ENCODE measurements at places on chromosomes 7 and 10.

GRCh38 chr10:85575441-85575840 is 791.2 kb downstream of the GRID1 start:
- DNase-seq: no peak

GRCh38 chr10:82402906-82403401 is 528.0 kb downstream of the NRG3 start:
- DNase-seq: no peak

DNA sequence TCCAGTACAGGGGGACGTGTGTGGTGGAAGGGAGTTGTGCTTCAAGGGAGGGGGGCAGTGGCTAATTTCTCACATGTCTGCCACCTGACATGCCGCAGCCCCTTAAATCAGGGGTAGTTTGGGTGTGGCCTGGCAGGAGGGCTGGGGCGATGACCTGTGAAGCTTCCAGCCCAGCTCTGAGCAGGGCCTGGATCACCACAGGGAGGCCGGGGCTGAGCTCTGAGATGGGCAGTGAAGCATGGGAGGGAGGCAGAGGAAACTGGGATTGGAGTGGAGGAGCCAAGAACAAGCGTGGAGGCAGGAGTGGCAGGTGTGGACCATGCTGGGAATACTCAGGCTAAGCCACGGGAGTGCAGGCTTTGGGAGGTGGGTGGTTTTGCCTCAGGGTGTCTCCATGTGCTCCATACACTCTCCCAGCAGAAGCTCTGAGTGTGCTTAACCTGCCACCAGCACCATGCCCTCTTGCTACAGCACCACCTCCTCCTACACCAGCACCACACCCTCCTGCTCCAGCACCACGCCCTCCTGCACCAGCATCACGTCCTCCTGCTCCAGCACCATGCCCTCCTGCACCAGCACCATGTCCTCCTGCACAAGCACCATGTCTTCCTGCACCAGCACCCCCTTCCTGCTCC is 99.3 kb upstream of the SHH start:
- DNase-seq: no peak

GRCh38 chr7:115707258-115708012 is 323.1 kb downstream of the TFEC start:
- DNase-seq: peak; percentile 46

DNA sequence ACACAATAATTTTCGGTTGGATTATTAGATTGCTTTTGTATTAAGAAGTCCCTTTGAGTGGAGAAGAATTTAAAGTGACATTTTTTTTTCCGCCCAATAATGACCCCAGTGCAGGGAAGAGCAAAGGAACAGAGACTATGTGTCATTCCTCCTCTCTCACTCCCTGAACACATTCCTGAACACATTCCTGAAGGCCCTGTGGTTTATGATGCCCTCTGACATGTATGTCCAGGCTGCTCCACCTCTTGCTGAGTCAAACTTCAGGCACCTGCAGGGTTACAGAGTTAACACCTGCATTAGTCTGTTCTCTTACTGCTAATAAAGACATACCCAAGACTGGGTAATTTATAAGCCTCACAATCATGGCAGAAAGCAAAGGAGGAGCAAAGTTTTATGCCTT is 704.0 kb upstream of the LRRN3 start:
- DNase-seq: peak; percentile 83

DNA sequence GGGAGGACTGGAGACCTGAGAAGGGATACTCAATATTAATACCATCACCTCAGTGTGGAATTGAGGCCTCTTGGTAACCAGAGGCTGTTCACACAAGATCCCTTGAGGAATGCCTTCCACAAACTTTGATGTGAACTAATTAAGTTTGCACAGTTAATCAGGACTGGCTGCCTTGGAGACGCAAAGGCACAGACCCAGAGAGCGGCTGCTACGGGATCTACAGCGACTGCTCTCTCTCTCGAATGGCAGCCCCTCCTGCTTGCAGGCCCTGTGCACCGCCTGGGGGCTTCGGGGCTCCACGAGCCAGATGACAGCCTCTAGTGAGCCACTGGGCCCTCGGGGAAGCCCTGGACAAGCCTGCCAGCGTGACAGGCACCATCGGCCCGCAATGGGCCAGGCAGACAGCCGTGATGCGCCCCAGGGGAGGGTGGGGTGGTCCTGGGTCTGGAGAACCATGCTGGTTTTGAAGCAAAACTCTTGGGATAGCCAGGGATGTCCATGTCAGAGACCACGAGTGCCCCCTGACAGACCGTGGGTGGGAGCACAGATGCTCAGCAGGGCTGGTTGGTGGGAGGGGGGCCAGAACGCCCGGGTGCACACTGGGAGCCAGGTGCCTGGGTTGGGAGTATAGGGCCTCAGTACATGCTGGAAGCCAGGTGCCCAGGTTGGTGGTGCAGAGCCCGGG is 195.6 kb downstream of the ELFN1 start:
- no peak for DNase-seq

DNA sequence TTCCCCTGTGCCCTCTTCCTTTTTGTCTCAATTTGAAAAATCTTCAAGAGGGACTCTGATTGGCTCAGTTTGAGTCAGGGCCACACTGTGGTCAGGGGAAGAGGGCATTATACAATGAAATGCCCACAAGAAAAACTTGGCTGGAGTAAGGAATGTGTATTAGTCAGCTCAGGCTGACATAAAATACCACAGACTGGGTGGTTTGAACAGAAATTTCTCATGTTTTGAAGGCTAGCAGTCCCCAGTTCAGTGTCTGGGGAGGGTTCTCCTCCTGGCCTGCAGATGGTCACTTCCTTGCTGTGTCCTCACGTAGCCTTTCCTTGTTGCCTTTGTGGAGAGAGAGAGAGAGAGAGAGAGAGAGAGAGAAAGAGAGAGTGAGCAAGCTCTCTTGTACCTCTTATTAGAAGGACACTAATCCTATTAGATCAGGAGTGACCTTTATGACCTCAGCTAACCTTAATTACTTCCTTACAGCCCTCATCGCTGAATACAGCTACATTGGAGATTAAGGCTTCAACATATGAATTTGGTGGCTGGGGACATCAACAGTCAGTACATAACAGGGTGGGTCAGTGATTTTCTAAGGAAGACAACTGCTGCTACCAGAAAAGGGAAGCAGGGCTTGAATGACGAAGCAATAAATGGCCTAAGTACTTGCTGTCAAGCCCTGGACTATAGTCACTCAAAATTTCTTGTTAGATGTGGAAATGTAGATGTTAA is 25.8 kb upstream of the FAM13C start:
- DNase-seq: peak; percentile 36

- no peak for DNase-seq
Observed at GRCh38 chr10:93266858-93267257, 193.2 kb downstream of the CYP26A1 start.

GRCh38 chr10:65234261-65234660 is 1691.6 kb upstream of the LRRTM3 start:
- DNase-seq: no peak

DNA sequence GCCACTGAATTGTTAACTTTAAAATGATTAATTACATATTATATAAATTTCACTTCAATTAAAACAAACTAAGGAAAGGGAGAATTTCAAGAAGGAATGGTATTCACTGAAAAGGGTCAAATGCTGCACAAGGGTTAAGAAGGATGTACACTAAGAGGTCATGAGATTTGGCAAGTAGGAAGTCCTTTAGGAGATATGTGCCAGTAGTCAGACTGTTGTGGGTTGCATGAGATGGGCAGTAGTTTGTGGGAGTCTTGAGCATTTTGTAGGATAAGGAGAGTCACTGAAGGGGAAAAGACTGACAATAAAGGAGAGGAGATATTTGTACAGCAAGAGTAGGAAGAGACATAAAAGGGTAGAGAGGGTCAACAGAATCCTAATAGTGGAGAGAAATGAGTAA is 12.4 kb upstream of the PTPN12 start:
- no peak for DNase-seq

DNA sequence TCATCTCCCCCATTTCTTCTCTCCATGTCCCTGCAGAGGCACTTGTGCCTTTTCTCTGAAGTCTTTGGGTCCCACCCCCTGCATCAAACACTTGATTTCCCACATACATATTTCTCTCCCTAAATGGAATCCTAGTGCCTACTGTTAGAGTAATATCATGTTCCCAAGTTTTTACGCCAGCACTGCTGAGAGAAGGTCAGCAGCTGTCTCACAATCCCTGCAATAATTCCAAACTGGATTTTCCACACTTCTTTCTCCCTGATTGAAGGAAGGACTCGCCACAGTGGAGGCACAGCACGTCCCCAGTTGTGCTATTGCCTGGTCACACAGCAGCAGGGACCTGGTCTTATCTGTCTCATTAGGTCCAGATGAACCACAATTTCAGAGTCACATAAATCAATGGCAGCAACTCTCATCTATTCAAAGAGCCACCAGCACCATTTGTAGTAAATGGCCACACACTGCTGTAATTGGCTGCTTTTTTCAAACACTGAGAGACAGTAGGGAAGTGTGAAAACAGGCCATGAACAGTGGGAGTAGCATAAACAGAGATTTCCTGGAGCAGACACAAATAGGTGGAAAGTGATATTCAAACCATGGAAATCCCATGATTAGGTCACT is 605.5 kb downstream of the XPNPEP1 start:
- no peak for DNase-seq

- no peak for DNase-seq
Observed at GRCh38 chr10:75231672-75232581, 3.8 kb downstream of the COMTD1 start.

DNA sequence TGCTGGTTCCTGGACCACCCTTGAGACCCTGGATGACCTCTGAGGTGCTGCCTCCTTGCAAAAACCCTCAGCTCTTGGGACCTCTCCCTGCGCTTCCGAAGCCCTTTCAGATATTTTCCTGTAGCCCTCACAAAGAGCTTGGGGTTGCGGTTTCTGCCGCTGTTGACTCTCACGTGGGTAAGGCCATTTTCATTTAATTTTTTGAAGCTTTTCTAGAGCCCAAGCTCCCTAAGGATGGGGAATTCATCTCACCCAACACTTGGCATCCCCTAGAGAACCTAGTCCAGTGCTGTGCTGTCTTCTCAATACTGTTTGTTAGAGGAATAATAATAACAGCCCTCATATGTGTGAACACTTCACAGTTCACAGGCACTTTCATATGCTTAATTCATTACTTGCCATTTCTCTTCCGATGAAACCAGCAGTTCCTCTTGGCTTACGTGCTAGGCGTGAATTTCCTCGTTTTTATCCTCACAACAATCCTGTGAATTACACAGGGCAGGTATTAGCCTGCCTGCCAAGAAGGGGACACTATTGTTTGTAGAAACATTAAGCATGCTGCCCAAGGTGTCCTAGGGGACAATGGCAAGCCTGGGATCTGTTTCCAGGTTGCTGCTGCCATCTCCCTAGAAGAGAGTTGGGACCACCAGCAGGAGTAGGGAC is 71.6 kb upstream of the CTBP2 start:
- DNase-seq: no peak

DNA sequence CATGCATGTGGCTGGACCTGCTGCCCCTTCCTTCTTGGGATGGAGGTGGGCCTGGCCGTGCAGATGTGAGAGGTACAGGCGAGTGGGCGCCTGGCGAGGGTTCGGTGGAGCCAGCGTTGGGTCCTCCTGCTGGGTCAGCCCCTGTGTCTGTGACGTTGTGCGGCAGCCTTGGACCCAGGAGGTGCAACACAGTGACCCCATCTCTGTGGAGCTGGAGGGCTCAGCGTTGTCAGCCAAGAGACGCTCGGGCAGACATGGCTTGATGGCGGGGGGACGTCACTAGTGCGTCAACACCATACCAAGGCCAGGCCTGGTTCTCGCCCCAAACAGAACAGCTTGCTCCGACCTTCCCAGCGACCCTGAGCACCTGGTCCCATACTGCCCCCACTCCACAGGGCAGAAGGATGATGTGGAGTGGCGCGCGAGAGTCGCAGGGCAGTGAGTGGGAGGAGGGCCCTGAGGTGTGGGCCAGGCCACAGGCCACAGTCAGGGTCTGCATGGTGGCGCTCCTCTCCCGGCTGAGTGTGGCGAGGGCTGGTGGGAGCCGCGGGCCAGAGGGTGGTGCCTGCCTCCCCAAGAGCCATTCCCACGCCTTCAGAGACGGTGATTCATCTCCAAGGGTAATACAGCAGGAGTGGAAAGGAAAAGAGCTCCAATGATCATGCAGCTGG is 184.4 kb downstream of the DNAJB6 start:
- no peak for DNase-seq

- no peak for DNase-seq
Observed at GRCh38 chr7:71414490-71414889, 282.5 kb downstream of the GALNT17 start.

GRCh38 chr10:132420469-132420980 is 23.5 kb downstream of the PWWP2B start:
- no peak for DNase-seq

DNA sequence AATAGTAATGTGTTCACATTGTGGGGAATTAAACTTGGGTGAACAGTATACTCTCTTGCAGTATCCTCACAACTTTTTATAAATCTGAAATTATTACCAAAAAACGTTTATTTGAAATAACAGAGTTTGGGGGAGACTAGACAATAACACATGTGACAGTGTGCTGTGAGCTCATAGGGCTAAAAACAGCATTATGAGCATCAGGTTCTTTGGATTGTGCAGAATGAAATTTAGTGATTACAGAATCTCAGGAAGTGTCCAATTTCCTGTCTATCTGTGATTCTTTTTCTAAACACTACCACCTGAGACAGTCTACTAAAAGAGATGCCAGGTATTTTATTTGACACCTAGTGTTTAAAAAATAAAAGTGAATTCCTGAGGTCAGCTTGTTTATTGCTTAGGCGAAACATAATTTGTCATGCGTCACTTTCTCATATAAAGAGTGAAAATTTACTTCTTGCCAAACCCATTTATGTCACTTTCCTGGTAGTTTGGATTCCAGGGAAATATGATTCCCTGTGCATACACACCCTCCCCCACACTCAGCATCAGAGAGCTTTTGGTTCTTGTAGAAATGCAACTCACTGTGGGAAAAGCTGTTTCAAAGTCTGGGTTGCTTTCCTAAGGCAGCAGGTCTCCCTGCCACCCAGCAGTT is 71.2 kb downstream of the AOAH start:
- no peak for DNase-seq

DNA sequence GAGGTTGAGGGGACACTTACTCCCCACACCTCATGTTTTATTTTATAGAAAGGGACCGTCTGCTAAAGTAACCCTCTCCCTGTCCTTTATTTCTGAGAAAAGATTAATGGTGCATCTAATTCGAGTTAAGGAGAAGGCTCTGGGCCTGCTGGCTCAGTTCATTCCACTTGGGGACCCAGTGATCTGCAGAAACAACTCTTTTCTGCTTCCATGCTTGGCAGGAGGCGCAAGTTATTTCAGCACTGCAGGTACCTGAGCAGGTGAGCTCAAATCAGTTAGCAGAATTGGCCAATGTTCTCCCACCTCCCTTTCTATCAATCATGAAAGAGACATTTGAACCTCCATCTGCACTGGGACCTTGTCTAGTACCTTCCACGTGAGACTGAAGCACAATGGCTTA is 396.1 kb downstream of the SFMBT2 start:
- no peak for DNase-seq

- DNase-seq: no peak
Observed at GRCh38 chr10:18325889-18326531, 185.8 kb downstream of the CACNB2 start.
